Activated naive CD8-positive, alpha-beta T cell treated with anti-CD3 and anti-CD28 coated beads, Interleukin-2, amount 50 U/mL, for 24 hours (primary cell): ENCODE measurements at places on chromosomes 3 and 15.

GRCh38 chr3:151182349-151183079 is 20.5 kb downstream of the GPR171 start:
- DNase-seq: no peak

DNA sequence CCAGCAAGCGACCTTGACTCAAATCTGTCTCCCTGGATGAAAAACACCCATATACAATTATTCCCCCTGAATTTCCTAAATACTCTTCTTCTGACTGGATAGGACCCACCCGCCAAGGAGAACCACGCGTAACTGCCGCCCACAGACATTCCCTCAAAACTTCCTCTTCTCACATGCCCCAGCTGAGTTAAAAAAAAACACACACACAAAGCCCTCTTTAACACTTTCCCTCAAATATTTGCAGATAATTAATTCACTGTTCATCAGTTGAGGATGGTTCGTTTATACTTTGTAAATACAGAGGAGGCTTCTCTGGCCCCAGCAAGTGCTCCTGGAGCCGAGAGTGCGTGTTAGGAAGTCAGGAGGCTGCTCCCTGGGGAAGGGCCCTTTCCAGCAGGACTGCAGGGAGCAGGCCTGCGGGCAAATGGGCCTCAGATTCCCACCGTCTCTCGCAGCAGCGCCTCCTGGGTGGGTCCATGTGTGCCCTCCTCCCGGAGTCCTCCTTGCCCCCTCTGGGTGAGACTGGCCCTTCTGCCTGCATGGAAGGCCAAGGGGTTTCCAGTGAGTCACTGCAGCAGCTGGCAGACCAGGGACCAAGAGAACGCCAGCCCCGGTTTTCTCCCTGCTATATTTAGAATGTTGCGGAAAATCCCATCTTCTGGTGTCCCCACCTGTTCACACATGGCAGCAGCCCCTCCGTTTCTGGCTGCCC is 46.8 kb downstream of the MGLL start:
- DNase-seq: no peak

- DNase-seq: no peak
Observed at GRCh38 chr3:30286007-30286669, 320.3 kb upstream of the TGFBR2 start.

DNA sequence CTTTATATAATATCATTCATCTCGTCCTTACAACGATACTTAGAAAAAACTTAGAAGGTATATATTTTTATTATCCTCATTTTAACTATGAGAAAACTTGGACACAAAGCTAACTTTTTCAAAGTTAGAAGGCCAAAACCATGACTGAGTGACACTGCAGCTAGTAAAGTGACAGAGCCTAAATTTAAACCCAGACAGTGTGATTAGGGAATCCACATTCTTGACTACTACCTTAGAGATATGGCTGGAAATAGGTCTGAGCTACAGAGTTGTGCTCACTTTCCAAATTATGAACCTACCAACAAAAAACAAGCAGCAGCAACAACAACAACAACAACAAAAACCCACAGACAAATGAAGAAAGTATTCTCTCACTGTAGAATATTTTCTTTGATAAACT is 236.2 kb downstream of the SCAPER start:
- DNase-seq: no peak

DNA sequence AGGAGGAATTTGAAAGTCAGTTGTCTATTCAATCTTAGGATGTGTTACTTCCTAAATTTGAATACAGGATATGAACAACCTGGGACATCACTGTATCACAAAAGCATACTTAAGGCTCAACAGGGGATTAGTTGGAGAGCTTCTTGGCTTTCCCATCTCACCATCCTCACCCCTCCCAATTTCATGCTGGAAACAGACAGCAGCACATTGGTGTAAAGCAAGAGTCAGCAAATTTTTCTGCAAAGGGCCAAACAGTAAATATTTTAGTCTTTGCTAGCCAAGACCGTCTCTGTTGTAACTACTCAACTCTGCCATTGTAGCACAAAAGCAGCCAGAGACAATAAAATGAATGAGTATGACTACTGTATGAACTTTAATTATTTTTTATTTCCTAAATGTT is 94.9 kb downstream of the ERC2 start:
- no peak for DNase-seq

DNA sequence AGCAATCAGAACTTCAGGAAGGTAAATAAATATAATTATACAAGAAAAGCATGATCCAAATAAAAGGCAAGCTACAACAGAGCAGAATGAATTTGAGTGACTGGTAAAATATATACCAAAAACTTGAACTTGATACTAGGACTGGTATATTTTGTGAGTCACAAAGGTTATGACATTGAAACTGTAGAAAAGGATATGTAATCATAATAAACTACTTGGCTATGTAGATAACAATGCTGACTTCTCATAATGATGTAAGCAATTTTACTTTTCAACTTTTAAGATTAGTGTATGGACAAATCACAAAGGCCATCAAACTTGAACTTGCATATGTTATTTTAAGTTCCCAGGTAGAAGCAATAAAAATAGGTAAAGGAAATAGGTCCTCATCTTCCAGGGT is 384.5 kb upstream of the NECTIN3 start:
- DNase-seq: no peak

DNA sequence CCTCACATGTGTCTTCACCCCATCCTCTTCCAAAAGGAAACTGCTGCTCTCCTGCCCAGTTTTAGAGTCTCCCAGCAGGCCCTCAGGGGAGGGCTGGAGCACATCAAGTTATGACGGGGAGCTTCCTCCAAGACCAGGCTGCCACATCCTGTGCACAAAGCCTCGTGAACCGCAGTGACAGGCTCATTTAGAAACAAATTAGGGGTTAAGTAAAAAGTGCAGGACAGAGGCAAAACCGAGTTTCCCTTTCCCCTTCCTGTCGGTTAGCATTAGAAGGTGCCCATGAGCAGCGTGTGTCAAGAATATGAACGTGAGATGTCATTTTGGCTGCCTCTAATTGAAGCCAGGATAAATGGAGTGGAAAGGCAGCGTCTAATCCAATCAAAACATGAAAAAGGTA is 199.7 kb downstream of the ARRDC4 start:
- DNase-seq: no peak

DNA sequence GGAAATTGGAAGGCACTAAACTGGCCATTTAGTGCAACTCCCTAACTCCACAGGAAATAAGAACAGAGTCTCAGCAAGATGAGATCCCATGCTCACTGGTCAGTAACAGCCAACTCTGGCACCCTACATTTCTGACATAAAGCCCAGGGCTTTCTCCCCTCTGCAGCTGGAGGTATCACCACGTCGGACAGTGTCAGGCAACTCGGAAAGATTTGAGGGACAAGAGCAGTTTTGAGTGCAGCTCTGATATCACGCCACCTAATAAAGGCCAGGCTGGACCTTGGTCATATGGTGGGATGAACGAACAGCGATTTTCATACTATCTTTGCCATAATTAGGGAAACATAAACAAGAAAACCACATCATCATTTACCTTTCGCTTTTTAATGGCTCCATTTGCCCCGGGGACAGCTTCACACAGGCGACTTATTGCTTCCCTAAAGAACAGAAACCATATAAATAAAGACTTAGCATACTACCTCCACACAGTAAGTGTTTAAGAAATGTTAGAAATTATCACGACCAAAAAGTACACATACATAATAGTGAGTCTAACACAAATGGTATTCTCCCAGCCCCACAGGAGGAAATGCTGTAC is 12.5 kb downstream of the EID1 start:
- no peak for DNase-seq

DNA sequence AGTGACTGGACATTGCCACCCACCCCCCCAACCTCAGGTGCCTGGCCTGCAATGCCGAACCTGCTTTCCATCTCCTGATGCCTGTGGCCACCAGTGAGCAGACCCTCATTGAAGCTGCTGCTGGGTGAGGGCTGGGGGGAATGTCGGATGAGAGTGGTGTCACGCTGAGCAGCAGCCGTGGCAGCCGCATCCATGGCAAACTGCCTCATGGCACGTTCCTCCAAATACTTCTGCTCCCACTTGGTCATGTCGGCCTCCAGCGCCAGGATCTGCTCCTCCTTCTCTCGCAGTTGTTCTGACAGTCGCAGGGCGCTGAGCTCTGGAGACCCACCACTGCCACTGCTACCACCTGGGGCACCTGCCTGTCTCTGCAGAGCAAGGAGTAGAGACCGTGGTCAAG is 14.2 kb downstream of the AMOTL2 start:
- no peak for DNase-seq

DNA sequence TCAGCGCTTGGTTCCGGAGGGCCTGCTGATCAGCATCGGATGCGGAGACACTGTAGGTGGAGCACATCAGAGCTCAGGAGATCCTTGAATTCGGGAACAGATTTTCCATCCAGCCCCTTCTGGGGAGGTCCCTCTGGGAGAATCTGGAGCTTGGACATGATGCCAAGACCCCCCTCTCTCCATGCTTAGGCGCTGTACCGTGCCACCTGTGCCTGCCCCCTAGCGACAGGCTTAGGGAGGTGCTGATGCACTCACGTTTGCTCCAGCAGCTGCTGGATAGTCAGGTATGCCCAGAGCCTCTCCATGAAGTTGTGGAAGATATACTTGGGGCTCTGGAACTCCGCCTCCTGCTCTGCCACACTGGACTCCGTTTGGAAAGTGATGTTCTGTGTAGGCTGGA is 9.7 kb downstream of the ITIH4 start:
- DNase-seq: peak; percentile 22

DNA sequence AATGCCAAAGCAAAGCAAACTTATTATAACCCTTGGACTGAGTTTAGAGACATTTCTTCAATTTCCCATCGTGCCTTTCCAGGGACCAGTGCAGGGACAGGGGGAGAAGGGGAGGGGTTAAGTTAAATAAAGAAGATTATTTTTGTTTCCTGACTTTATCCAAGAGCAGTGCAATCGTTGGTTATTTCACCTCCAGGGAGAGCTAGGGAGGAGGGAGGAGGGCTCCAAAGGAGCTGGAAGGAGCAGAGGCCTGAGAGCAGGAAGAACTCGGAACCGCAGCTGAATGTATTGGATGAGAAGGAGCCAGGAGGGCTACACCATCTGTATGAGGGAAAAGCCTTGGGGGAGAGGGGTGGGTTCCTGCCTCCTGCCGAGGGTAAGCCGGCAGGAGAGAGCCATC is 20.7 kb downstream of the HAPLN3 start:
- DNase-seq: no peak

DNA sequence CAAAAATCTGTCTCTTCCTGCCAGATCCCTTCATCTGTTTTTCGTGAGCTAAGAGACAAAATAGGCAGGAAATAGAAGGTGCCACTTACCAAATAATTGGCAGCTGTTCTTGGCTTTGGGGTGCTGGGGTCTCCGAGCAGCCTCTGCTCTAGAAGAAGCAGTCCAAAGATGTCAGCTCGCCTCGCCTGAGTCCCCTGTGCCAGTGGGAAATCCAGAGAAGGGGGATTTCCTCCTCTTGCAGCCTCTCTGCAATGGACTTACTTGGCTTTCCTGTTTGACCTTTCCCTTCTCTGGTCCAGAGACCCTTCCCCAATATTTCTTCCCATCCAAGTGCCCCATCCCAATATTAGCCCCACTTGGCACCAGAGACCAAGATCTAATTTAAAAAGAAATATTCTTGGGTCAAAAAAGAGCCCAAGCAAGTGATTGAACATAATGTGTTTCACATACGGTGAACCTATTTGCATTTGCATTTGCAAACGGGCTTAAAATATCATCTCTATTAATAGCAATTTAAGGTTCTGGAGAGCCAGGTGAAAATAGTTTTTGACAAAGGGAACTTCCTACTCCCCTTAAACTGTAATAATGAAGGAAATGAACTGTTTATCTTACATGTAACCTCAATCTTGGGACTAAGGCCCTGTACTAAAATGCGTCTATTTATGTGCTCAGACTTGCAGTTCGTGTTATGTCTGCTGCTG is 23.2 kb downstream of the CD86 start:
- DNase-seq: no peak

GRCh38 chr15:45168751-45169551 is 18.8 kb downstream of the SHF start:
- no peak for DNase-seq

GRCh38 chr15:88284318-88284998 is 27.9 kb upstream of the NTRK3 start:
- DNase-seq: no peak

DNA sequence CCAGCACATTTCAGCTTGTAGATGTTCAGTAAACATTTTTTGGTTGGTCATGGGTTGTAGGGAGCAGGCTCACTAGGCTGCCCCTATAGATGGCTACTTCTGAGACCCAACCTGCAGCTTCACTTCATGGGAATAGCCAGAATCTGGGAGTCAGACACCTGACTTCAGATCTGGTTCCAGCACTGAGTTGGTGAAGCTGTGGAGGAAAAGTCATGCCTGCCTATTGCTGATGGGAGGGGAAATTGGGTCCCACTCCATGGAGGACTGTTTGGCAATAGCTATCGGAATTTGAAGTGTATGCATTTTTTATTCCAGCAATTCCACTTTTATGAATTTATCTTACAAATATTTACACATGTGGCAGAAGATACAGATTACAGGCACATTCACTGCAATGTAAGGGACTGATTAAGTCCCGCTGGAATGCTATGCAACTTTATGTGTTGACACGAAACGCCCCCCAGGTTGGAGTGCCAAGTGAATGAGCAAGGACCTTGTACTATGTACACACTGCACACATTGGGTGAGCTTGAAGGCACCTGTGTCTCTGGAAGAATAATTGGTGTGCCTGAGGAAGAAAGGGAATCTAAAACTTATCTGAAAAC is 7.8 kb upstream of the CCR1 start:
- no peak for DNase-seq

- no peak for DNase-seq
Observed at GRCh38 chr3:177119829-177120228, 77.5 kb downstream of the TBL1XR1 start.

DNA sequence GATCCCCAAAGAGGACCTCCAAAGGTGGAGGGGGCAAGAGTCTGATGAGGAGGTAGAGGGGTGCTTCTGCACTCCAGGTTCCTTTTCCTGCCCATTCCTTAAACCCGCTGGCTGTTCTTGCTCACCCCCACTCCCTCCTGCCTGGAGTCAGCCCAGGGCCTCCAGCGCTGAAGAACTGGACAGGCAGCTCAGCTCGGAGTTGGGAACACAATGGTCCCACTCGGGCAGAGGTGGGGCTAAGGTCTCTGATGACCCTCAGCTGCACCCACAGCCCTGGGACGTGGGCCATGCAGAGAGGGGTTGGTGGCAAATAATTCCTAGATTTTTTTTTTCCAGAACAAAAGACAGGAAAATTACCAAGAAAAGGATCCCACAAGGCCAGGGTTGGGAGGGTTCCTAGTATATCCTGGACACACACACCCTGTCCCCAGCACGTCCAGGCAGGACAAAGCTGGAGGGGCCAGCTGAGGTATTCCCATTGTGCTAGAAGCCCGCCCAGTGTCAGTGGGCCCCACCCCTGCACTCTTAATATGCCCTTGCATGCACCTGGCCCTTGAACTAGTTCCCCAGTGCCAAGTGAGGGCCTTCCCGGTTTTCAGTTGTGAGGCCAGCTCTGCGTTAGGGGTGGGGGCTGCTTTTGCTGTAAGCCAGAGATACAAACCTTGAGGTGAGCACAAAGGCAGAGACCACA is 22.1 kb upstream of the IP6K2 start:
- no peak for DNase-seq

- no peak for DNase-seq
Observed at GRCh38 chr15:93031103-93031464, 57.9 kb downstream of the RGMA start.

GRCh38 chr3:23199649-23200048 is 3.5 kb upstream of the UBE2E2 start:
- DNase-seq: no peak
